DMS79 (cell line): ENCODE measurements at places on chromosomes 7 and 10.

- no peak for DNase-seq
Measured at GRCh38 chr10:119633538-119634218, 17.5 kb upstream of the BAG3 start.

GRCh38 chr10:87524296-87524695, 19.6 kb downstream of the MINPP1 start:
- no peak for DNase-seq

DNA sequence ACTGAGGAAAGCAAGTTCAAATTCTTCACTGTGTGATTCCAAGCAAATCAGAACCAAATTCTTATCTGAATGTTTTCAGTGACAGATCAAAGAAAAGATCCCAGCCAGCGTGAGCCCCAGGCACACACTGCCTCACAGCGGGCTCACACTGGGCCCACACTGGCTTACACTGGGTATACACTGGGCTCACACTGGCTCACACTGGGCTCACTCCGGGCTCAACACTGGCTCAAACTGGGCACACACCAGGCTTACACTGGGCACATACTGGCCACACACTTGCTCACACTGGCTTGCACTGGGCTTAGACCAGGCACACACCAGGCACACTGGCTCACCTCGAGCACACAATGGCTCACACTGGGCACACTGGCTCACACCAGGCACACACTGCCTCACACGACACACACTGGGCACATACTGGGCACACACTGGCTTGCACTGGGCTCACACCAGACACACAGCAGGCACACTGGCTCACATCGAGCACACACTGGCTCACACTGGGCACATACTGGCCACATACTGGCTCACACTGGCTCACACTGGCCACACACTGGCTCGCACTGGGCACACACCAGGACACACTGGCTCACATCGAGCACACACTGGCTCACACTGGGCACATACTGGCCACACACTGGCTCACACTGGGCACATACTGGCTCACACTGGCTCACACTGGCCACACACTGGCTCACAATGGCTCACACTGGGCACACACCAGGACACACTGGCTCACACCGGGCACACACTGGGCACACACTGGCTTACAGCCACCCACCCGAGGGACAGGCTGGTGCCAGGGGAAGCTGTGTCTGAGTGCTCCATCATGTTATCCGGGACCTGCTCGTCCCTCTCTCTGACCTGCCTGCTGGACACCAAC, 156.3 kb downstream of the PTPRN2 start:
- no peak for DNase-seq

GRCh38 chr7:158047391-158048059, 540.1 kb downstream of the PTPRN2 start:
- peak; percentile 31 for DNase-seq

DNA sequence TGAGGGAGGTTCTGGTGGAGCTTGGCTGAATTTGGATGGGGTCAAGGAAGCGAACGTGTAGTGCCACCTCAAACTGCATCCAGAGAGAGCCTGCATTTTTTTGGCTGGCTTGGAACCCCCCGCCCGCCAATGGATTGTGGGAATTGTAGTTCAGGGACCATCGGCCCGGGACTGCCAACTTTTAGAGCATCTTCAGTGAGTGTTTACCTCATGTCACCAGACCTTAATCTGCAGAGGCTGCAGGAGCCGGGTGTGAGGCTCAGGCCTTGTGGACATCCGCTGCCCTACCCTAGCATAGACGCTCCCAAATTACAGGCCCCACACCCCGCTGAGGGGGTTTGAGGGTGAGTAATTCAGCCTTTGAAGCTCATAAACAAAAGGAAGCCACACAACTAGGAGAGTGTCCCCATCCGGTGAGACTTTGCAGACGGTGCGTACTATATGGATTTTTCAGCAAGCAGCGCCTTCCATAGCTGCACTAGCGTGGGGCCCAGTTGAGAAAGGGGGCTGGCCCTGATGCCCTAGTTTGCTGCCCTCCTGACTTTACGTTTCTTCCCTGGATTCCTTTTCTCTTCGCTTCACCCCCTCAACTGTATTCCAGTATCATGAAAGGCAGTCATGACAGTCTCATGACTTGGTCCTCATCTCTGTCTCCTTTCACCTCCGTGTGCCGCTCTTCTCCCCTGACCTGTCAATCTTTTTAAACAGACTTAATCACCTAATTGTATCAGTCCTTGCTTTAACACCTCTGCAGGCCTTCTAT, 717 bp downstream of the CNPY4 start:
- DNase-seq = peak; percentile 50

GRCh38 chr7:128699895-128700294, 27.8 kb downstream of the GARIN1A start:
- DNase-seq = no peak

- DNase-seq = no peak
Measured at GRCh38 chr7:116423499-116423898, 76.0 kb upstream of the CAV2 start.

- DNase-seq = no peak
Measured at GRCh38 chr7:39530971-39531370, 35.2 kb upstream of the YAE1 start.

GRCh38 chr10:93921338-93921737, 27.6 kb downstream of the SLC35G1 start:
- DNase-seq = no peak

- DNase-seq = no peak
Measured at GRCh38 chr7:35254496-35255442, 869 bp upstream of the TBX20 start.

- DNase-seq = no peak
Measured at GRCh38 chr7:77524731-77525130, 12.4 kb upstream of the PTPN12 start.

- no peak for DNase-seq
Measured at GRCh38 chr10:129642427-129642826, 175.4 kb downstream of the MGMT start.

- no peak for DNase-seq
Measured at GRCh38 chr7:7117935-7118586, 64.3 kb upstream of the C1GALT1 start.

GRCh38 chr7:44630792-44631457, 24.5 kb downstream of the OGDH start:
- DNase-seq = no peak

DNA sequence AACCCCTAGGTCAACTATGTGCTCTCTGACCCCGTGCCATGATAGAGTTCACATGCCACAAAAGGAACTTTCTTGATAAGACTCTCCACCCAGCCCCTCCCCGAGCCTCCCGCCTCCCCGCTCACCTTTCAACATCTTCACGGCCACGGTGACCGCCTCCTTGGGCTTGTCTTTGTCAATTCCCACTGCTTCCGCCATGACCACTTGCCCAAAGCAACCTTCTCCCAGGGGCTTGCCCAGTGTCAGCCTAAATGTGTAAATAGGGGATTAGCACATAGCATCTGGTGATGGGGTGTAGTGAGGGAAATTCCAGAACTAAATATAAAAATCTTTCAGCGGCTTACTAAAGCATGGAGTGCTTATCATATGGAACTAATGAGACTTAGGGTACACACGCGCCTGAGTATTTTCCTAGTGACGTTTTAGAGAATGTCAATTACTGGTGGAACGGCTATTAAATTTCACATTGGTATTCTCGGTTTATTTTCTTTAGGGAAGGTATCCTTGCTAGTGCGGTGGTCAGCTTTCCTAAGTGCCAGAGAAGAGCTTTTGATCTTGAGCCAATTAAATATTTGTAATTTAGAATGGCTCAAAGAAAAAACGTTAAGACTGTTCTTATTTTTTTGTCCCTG, 97.4 kb downstream of the FGFR2 start:
- no peak for DNase-seq

GRCh38 chr10:52308251-52309031, 5.6 kb upstream of the DKK1 start:
- DNase-seq = no peak

- no peak for DNase-seq
Measured at GRCh38 chr7:13748998-13749397, 240.5 kb downstream of the ETV1 start.
